Keratinocyte (primary cell): ENCODE measurements at places on chromosomes 5 and 9. TPM values are rescaled to one million over a fixed set of nuclear protein-coding genes. Genes with fewer than 3 reads are reported as not detected.

The AJM1 gene
- polyA plus RNA-seq, result 0.10 to 0.21 TPM (median 0.12 TPM) in 3 replicates

The RASEF gene
- polyA plus RNA-seq, result 0.08 to 0.52 TPM (median 0.28 TPM) in 3 replicates

The RNF208 gene
- 0.15 to 0.19 TPM in 2 of 3 replicates, not detected in the other for polyA plus RNA-seq

The PCDHGA8 gene
- polyA plus RNA-seq, result 0.08 to 0.09 TPM (median 0.09 TPM) in 3 replicates

DNA sequence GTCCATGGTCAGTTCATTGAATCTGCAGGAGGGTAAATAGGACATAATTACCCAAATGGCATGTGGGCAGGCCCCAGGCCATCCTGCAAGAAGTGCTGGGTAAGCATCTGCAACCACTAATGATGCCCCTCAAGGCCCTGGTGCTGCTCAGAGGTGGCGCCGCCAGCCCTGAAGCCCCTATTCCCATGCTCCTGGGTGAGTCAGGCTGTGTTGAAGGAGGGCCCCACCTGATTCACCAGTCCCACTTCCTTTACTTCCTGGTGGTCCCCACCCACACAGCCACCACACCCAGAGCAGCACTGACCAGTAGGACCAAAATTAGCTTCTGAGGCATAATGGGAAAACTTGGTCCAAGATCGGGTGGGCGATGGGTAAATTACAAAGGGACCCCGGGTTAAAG, 120.4 kb upstream of the SPRY4 start:
- no peak for DNase-seq

DNA sequence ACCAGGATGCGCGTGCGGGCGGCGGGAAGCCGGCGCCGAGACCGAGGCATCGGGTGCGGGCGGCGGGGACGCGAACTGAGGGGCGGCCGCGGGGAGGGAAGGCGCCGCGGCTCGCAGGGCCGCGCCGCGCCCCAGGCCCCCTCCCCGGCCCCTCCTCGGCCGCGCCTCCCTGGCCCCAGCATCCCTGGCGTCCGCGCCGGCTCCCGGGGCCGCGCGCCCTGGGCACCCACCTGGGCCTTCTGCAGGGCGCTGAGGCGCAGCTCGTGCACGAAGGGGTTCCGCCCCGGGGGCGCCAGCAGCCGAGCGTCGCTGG, 324 bp downstream of the LPCAT1 start:
- DNase-seq, result no peak

GRCh38 chr5:138024117-138024516, 8.8 kb downstream of the FAM13B start:
- no peak for DNase-seq

The BNC2 gene
- 1.1 to 2.2 TPM (median 1.1 TPM) in 3 replicates for polyA plus RNA-seq

DNA sequence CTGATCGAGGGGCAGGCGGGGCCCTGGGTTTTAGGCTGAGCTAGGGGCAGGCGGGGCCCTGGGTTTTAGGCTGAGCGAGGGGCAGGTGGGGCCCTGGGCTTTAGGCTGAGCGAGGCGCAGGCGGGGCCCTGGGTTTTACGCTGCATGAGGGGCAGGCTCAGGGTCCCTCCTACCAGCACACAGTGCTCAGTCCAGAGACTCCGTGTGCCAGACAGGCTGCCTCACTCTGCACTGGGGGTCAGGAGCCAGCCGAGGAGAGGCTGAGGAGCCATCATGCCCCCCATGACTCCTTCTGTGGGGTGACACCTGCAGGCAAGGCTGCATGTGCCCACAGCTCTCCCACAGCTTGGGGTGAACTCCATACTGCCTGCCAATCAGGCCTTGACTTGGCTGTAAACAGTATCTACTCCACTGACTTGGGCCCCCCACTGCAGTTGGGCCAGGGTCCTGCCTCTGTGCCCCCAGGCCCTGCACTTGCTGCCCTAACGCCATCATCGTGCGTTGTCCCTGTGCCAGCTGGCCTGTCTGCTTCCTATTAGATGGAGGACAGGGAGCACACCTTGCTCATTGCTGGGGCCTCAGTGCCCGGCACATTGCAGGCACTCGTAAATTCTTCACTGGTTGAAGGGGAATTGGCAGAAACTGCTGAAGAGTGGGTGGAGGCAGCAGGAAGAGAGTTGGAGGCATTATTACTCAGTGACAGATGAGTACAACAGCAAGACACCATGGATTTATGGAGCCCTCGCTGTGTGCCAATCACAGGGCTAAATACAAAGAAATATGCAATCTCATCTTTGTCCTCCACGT, 78.6 kb downstream of the AMBP start:
- DNase-seq, result no peak

GRCh38 chr9:125262294-125262991, 817 bp downstream of the GAPVD1 start:
- DNase-seq, result no peak

GRCh38 chr5:112436144-112436543, 17.1 kb upstream of the EPB41L4A start:
- no peak for DNase-seq

DNA sequence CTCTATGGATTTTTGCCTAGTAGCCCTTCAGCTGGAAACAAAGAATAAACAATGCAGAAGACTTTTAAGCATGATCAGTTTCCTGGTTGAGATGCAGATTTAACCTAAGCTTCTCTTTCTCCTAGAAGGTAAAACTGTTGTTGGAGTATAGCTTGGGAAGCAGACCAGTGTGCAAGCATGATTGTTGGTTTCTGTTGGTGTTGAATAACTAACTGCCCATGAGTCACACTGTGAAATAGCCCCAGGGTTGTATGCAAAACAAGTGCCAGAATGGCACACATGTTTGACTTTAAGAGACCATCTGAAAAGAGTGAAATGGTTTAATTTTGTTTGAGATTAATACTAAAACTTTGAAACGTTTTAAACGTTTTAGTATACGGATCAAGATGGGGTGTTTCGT, 227.1 kb downstream of the ARHGEF28 start:
- DNase-seq, result no peak

The SV2C gene
- 0.02 to 0.34 TPM (median 0.08 TPM) in 3 replicates for polyA plus RNA-seq

The ITK gene
- not detected in 3 replicates for polyA plus RNA-seq

DNA sequence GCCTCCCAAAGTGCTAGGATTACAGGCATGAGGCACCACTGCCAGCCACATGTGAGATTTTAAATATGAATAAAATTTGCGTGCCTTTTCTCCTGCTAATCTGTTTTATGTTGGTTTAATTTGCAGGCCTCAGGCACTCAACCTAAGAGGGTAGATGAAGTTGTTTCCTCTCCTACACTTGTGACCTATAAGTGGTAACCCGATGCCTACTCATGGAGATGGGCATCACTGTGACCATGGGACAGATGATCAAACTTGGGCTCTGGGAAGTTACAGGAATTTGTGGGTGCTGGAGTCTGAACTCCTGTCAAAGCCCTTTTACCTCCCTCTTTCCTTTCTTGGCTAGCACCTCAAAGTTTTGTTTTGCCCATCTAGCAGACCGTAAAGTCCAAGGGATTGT, 1.1 kb downstream of the SLC28A3 start:
- no peak for DNase-seq

The SHOC1 gene
- polyA plus RNA-seq, result 0.01 to 0.03 TPM in 2 of 3 replicates, not detected in the other

- peak; percentile 79 for DNase-seq
Observed at GRCh38 chr5:142548739-142549275, 137.1 kb downstream of the FGF1 start.

DNA sequence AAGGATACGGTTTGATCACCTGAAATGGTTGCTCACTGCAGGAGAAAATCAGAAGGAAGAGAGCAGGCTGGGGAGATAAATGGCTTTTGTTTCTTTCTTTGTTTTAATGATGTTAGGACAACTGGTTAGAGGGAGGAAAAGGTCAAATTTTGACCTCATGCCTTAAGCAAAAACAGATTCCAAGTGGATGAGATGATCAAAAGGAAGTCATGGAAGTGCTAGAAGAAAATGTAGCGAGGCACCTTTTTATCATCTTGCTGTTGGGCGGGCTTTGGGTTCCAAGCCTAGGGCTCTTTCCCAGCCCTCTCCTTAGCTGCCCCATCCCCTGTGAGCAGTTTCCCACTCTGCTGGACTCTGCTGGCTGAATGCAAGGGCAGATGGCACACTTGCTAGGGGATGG, 127.9 kb downstream of the ADAMTS2 start:
- DNase-seq, result no peak

DNA sequence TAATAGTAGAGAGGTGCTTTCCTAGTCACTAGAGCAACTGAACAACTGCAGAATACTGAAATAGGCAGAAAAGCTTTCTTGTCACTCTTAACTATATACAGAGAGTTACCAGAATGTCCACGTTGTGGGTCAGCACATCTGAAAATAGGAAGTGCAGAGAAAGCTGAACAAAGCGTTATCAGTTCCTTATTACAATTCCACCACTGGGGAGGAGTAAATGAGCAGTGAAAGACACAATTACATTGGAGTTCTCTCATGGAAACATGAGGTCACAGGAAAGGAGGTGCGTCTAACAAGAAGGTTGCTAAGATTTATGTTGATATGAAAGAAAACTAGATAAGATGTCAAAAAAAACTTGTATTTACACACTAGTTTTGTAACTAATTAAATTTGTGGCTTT, 461.9 kb upstream of the COX7C start:
- DNase-seq, result no peak

The SEMA4D gene
- polyA plus RNA-seq, result 0.19 to 0.87 TPM (median 0.43 TPM) in 3 replicates

GRCh38 chr5:62328772-62329491, 22.9 kb downstream of the KIF2A start:
- no peak for DNase-seq

- no peak for DNase-seq
Observed at GRCh38 chr9:84686068-84686467, 16.5 kb downstream of the NTRK2 start.

- no peak for DNase-seq
Observed at GRCh38 chr5:144567421-144567780, 396.7 kb downstream of the KCTD16 start.

DNA sequence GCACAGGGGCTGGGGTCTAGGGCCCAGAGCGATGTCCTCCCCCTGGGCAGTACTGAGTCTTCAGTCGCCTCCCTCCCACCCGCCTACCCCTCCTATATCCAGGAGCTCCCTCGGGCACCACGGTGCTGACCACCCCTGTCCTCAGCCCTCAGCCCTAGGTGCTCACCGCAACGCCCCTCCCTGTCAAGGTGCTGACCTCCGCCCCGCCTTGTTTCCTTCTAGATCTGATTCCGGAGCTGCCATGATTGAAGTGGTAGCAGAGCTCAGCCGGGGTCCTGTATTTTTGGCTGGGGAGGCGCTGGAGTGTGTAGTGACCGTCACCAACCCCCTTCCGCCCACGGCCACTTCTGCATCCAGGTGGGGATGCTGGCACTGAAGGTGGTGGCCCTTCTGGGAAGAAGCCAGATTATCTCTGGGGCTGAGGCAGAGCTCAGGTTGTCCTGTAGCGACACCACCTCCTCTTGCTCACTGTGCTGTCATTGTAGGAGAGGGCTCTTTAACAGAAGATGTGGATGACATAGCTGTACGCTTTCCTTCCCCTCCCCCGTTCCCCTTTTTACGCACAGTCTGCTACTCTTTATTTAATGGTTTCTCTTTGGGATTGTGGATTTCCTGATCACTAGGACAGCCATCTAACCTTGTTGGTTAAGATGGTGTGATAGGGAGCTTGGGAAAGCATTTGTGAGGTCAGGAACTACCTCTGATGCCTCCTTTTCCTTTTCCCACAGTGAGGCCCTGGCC, 598 bp downstream of the RGP1 start:
- DNase-seq, result no peak

DNA sequence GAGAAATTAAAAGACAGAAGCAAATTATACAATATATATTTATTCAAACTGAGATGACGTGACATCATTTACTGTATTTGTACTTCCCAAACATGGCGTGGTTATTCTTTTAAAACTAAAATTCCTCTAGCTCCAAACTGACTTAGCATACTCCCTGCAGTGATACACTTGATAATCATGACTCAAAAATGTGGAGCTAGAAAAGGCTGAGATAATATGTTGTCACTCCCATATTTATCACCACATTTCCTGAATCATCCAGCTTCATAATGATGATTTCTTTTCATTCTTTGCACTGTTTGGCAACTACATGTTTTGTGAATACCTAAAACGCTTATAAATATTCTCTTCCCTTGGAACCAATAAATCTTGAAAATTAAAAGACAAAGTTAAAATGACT, 341.0 kb downstream of the EBF1 start:
- no peak for DNase-seq

DNA sequence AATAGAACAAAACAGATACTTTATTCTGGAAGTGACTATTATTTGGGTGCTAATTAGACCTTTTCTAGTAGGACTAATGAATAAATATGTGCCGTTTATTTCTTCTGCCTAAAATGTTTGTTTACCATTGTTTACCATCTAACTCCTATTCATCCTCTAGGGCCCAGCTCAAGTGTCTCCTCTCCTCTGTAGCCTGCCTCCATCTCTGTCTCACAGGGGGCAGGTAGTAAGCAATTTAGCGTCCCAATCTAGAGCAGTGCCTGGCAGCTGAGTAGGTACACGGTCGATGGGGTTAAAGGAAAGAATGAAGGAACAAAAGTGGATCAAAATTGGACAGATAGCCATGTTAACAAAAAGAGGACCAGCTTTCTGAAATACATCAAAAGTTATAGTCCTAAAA, 230.9 kb downstream of the SLF1 start:
- DNase-seq, result no peak

The COL15A1 gene
- polyA plus RNA-seq, result 0.01 TPM in 1 of 3 replicates, not detected in the others
